Esophagus (tissue), 2 donors: ENCODE measurements at places on chromosomes 12 and 14. TPM values are rescaled to one million over a fixed set of nuclear protein-coding genes. Genes with fewer than 3 reads are reported as not detected.

The GAS2L3 gene
- 1.1 TPM for polyA plus RNA-seq

The DHH gene
- polyA plus RNA-seq = 0.06 TPM

The VWF gene
- 38.4 TPM for polyA plus RNA-seq

The AGAP2 gene
- polyA plus RNA-seq = 0.61 TPM

The RPS29 gene
- polyA plus RNA-seq = 2,600 TPM

The TTC6 gene
- polyA plus RNA-seq = 0.27 TPM

The IFT81 gene
- polyA plus RNA-seq = 1.9 TPM

The DEGS2 gene
- polyA plus RNA-seq = 24.7 TPM

The RAD9B gene
- polyA plus RNA-seq = 0.20 TPM

The SLC7A8 gene
- 27.5 TPM for polyA plus RNA-seq

The TRPV4 gene
- polyA plus RNA-seq = 6.7 TPM

The ANKRD33 gene
- not detected for polyA plus RNA-seq

The CLMN gene
- polyA plus RNA-seq = 2.3 TPM

The AQP6 gene
- 0.02 TPM for polyA plus RNA-seq

The MYH6 gene
- polyA plus RNA-seq = 0.63 TPM

The SIX6 gene
- not detected for polyA plus RNA-seq

The CMA1 gene
- polyA plus RNA-seq = 0.35 TPM

The RPGRIP1 gene
- polyA plus RNA-seq = 0.11 TPM

The BEGAIN gene
- polyA plus RNA-seq = 0.28 TPM

The SMIM41 gene
- 0.22 TPM for polyA plus RNA-seq

The KRT80 gene
- 40.9 TPM for polyA plus RNA-seq

The OR4K13 gene
- not detected for polyA plus RNA-seq

The ART4 gene
- polyA plus RNA-seq = 0.05 TPM

The CCDC177 gene
- polyA plus RNA-seq = 0.04 TPM

The MYF6 gene
- polyA plus RNA-seq = not detected

The IGFBP6 gene
- 40.8 TPM for polyA plus RNA-seq

The DCN gene
- 152 TPM for polyA plus RNA-seq

The C1QL4 gene
- polyA plus RNA-seq = not detected

The STX2 gene
- polyA plus RNA-seq = 3.1 TPM

The CRACR2A gene
- polyA plus RNA-seq = 0.38 TPM

The CLEC14A gene
- 10.0 TPM for polyA plus RNA-seq

The IAPP gene
- not detected for polyA plus RNA-seq

The GLIPR1 gene
- polyA plus RNA-seq = 0.94 TPM

The SLC39A2 gene
- polyA plus RNA-seq = 20.3 TPM

The POU6F1 gene
- polyA plus RNA-seq = 3.6 TPM
